ENCODE measurements at places on chromosomes 1 and 21. TPM values are rescaled to one million over a fixed set of nuclear protein-coding genes. Genes with fewer than 3 reads are reported as not detected.

Gene DCST1
- total RNA-seq, result not detected

Gene CYP4B1
- 2.5 TPM for total RNA-seq

Gene NECTIN4
- total RNA-seq, result 3.6 TPM

Gene SHISA4
- 26.5 TPM for total RNA-seq

Gene KMO
- total RNA-seq, result 12.8 TPM

Measured in camera-type eye (tissue), 1 donor.